ENCODE measurements at places on chromosomes 5 and 9. TPM values are rescaled to one million over a fixed set of nuclear protein-coding genes. Genes with fewer than 3 reads are reported as not detected.

BTNL9 gene
- total RNA-seq, result not detected

CORO2A gene
- total RNA-seq, result 9.1 TPM

LPAR1 gene
- not detected for total RNA-seq

AK8 gene
- total RNA-seq, result 0.36 TPM

IL13 gene
- total RNA-seq, result not detected
